ENCODE measurements at places on chromosomes 12 and 14.

- no peak for DNase-seq
Observed at GRCh38 chr14:85788470-85789233, 258.7 kb downstream of the FLRT2 start.

GRCh38 chr12:59193476-59194050 lies 273.3 kb upstream of the LRIG3 start:
- no peak for DNase-seq

- DNase-seq = no peak
Observed at GRCh38 chr14:85529803-85530574, at the start of gene FLRT2. Gene FLRT2 (plus strand): TSS chr14:85530144. CDS start chr14:85621515, 91,371 bp downstream.

DNA sequence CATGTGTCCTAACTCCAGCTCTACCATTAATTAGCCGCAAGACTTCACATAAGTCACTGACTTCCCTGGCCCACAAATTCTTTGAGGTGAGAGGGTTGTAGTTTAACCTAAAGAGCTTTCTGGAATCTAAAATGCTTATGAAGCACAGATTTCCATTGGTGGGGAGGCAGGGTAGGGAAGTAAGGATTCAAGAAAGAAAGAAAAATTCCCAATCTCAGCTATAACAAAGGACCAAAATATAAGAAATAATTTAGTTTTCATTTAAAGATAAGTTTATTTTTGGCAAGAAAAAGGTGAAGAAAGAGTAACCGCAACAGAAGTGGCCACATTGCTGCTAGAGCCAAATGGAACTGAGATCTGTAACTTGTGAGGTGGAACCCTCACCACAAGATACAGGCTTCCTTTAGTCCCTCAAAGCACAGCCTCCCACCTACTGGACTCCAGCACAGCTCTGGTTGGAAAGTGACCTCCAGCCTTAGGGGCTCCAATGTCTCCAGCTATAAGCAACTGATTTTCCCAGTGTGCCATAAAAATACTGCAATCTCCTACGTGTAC lies 23.6 kb downstream of the DAD1 start:
- DNase-seq = no peak

DNA sequence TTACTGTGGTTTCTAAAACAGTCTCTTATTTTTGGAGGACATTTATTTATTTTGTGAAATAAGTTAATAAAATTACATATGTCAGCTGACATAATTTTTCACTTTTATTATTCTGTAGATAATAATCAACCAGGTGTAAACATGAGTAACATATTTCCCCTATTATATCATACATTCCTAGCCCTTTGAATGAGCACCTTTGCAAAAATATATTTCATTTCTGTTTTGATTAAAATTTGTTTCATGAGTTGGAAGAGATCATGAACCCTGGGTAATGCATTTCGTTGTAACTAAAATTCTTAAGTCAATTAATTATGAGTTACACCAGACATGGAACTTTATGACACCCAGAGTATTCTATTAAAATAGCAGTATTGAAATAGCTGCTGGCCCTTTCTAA lies 56.3 kb downstream of the SLC16A7 start:
- DNase-seq = no peak

All from CD4-positive, alpha-beta T cell treated with Interleukin-2 at 100 ng/mL for 4 hours (primary cell).